Uterus (tissue), 4 donors: ENCODE measurements at places on chromosomes 7 and 10. TPM values are rescaled to one million over a fixed set of nuclear protein-coding genes. Genes with fewer than 3 reads are reported as not detected.

Gene STAMBPL1
- 4.1 TPM for total RNA-seq

Gene LOXL4
- total RNA-seq: 13.2 TPM

Gene FAM25A
- not detected for total RNA-seq

Gene ACTL6B
- not detected for total RNA-seq

Gene SKIDA1
- 1.6 TPM for total RNA-seq
